ENCODE measurements at places on chromosomes 7 and 10.

- DNase-seq: no peak
Observed at GRCh38 chr7:105413887-105414437, 25.2 kb upstream of the SRPK2 start.

GRCh38 chr7:157634401-157635147, 297.8 kb downstream of the DNAJB6 start:
- DNase-seq: no peak

GRCh38 chr7:41103331-41103730, 599.6 kb downstream of the INHBA start:
- no peak for DNase-seq

DNA sequence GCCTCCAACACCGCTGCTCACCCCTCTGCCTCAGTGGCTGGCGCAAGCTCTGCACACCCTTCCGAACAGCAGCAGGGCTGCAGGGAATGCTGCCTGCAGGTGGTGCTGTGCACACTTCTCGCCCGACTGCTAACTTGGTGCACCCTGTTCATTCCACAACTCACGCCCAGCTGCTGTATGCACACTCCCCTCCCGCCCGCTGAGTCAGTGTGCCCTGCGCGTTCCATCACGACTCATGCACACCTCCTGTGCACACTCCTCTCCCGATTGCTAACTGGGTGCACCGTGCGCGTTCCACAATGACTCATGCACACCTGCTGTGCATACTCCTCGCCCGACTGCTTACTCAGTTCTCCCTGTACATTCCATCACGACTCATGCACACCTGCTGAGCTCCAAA, 21.5 kb downstream of the ADARB2 start:
- peak; percentile 51 for DNase-seq

GRCh38 chr7:19762631-19763030, 10.8 kb downstream of the TMEM196 start:
- no peak for DNase-seq

- no peak for DNase-seq
Observed at GRCh38 chr7:114944745-114945625, 23.1 kb downstream of the MDFIC start.

DNA sequence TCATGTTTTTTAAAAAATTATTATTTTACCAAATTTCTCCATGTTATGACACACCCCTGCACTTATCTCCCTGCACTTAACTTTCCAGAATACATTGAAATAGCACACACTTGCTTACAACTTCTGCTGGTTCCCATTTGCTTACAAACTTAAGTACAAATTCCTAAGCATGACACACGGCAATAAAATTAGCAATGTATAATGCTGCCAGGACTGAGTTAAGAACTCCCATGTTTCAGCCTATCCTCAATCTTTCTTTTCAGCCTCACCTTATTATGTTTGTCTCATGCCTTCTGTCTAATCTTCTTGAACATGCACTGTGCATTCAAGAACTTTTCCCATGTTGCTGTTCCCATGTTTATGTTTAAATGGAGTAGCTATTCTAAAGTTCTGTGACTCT, 40.8 kb downstream of the PRPS1L1 start:
- DNase-seq: no peak

Data from RPMI8226 (cell line).